ENCODE measurements at places on chromosomes 16 and 17.

GRCh38 chr17:77930780-77931768 is 27.4 kb upstream of the TNRC6C start:
- DNase-seq, result no peak

DNA sequence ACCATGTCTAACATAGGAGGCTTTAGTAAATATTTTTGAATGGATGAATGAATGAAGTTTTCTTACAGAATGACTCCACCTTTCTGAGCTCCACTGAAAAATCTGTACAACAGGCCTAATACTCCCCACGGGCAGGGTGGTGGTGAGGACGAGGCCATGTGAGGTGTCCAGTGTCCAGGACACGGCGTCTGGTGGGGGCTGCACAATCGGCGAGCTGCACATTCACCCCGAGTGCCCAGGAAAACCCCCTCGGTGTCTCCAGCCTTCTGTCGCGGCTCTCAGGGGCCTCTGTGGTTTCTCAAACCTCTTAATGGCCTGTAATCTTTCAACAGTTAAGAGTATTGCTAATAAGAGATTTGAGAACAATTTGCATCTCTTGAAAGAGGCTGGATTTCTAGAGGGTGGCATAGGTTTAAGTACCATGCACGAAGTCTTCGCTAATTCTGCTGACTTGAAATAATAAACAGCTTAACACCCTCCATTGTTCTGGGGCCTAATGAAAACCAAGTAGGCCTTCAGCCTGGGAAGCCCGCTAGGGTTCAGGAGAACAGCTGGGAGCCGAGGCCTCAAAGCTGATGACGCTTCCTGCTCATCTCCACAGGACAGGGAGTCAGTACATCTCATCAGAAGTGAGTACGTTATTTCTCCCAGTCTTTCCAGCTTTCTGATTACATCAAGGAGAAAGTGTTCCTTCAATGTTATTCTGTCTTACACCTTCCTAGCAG is 304.6 kb upstream of the FOXF1 start:
- DNase-seq, result no peak

GRCh38 chr16:47705266-47705665 is 244.1 kb downstream of the PHKB start:
- no peak for DNase-seq

- no peak for DNase-seq
These were observed 153.2 kb upstream of the MON1B start for GRCh38 chr16:77037696-77038347.

DNA sequence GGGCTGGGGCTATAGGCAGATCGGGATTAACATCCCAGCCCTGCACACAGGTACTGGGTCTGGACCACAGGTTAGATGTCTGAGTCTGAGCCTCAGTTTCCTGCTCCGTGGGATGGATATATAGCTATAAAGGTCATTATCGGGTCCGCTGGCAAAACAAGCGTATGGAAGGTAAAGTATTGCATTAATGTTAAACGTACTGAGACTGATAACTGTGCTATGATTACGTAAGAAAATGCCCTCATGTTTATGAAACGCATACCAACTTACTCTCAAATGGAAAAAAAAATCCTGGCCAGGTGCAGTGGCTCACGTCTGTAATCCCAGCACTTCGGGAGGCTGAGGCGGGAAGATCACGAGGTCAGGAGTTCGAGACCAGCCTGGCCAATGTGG is 135.2 kb downstream of the CCDC182 start:
- no peak for DNase-seq

DNA sequence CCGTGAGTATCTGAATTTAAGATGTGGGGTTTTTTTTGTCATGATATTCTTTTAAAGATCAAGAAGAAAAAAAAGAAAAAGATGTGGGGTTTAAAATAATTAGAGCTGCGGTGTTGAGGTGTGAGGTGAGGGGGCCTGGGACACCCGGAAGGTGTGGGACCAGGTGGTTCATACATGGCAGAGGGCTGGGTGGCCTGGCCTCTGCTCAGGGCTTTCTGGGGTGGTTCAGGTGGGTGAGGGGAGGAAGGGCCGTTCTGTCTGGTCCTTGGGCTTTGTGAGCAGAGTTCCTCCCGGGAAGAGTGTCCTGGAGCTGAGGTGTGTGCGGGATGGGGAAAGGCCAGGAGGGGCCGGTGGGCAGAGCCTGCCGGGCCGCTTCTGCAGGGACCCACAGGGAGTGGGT is 5.0 kb downstream of the PRSS27 start:
- no peak for DNase-seq

DNA sequence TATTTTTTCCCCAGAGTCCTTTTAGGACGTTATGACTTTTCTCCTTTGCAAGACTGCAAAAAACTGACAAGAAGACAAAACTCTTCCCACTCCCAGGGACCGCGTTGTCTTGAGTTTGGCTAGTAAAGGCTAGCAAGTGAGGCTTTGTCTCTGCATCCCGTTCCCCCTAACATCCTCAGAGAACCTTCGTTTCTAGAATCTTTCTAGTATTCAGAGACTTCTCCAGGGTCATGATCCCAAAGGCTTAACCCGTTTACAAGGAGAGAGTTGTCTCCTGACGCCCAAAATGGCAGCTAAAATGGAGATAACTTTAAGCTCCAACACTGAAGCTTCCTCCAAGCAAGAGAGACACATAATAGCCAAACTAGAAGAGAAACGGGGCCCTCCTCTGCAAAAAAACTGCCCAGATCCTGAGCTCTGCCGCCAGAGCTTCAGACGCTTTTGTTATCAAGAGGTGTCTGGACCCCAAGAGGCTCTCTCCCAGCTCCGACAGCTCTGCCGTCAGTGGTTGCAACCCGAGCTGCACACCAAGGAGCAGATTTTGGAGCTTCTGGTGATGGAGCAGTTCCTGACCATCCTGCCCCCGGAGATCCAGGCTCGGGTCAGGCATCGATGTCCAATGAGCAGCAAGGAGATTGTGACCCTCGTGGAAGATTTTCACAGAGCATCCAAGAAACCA is 843 bp downstream of the ZNF174 start:
- DNase-seq, result no peak

DNA sequence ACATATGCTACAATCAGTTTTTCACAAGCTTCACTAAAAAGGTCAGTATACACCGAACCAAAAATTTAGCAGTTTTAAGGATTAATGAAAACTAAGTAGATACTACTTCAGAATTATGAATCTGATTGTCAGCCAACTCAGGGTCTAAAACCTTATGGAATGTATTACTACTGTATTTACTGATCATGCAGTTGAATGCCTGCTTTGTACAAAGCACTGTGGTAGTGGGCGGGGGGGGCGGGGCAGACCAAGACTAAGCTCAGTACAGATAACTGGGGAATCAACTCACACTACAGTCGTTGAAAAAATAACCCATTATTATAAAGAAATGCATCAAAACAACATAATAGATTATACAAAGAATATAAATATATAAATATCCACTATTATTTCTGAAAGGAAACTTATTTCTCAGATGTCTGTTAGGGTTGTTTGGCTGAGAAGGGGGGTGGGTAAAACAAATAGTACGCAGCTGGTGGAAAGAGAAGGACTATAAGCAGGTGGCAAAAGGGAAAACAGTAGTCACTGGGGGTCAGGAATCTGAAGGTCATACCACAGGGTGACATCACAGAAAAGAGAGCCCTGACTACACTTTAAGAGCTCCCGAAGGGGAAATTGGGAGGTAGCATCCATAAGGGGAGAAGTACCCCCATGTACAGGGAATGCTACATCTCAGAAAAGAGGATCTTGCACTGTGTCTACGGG is 109.4 kb upstream of the AXIN2 start:
- no peak for DNase-seq

- DNase-seq, result no peak
These were observed 4.8 kb downstream of the SPATA2L start for GRCh38 chr16:89696670-89697128.

GRCh38 chr16:6250511-6250910 is 1082.1 kb upstream of the RBFOX1 start:
- DNase-seq, result no peak

DNA sequence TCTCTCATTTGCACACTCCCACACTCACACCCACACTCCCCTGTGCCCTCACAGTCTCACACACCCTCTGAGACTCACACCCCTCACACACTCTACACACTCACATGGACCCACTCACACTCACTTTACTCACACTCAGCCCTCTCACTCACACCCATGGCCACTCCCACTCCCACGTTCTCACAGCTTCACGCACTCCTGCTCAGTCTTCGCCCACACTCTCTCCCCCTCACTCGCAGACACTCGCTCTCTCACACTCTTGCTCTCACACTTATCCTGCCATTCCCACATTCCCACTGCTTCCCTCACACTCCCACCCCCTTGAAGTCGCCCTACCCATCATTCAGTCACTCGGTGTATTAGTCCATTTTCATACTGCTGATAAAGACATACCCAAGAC is 47.9 kb downstream of the CCDC182 start:
- DNase-seq, result no peak

DNA sequence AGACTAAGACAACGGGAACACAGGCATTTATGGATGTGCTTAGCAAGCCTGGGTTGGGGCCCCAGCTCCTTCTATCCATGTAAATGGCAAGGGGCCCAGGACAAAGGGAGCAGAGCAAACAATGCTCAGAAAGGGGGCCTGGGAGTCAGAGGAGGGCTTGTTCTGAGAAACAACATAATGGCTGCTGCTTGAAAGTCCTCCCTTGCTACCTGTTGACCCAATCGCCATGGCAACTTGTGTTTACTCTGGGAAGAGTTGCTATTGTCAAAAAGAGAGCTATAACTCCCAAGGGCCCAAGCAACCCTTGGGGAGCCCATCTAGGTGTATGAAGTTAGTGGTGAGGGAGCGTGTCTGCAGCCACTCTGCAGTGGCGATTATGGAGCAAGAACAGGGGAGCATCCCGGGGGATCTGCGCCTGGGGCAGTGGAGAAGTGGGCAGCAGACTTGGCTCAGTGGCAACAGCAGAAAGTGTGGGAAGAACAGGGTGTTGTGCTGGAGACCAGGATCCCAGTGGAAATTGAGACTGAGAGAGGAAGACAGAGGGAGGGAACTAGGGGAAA is 118.7 kb upstream of the NLRP1 start:
- DNase-seq, result no peak

DNA sequence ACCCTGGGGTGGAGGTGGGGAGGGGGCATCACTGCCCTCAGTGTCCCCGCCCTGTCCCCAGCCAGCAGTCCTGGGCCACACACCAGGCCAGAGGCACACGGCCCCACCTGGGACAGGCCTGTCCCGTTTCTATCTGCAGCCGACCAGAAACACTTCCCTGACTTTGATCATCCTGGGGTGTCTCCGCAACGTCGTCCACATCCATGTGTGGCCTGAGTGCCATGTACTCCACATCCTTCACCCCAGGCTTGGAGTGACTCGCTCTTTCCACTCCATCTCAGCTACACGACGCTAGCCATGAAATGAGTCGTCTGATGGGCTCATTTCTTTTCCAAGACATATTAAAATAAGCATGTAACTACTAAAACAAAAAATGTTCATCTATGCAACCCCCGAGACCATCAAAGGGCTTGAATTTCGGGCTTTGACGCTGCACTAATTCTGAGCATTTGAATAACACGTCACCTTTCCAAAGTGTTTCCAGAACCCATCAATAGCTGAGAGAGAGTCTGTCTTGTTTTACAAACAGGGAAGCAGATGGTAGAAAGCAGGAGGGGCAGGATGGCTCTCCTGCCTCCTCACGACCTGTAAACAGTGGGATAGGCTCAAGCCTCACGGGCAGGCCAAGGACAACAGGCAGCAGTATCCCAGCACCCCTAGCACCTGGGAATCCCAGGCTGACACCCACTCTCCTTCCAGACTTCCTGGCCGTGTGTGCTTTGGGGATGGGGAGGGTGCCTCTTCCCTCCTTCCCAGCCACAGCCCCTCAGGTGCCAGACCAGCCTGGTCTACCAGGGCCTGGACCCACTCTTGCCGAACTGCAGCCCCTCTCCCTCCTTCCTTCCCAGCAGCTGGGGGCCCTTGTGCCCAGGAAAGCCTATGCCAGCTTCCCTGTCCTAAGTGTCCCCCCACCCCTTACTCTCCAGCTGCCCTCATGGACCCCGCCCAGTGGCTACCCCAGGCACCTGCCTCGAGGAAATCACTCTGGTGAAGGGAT is 20.0 kb upstream of the RASD1 start:
- DNase-seq, result no peak

DNA sequence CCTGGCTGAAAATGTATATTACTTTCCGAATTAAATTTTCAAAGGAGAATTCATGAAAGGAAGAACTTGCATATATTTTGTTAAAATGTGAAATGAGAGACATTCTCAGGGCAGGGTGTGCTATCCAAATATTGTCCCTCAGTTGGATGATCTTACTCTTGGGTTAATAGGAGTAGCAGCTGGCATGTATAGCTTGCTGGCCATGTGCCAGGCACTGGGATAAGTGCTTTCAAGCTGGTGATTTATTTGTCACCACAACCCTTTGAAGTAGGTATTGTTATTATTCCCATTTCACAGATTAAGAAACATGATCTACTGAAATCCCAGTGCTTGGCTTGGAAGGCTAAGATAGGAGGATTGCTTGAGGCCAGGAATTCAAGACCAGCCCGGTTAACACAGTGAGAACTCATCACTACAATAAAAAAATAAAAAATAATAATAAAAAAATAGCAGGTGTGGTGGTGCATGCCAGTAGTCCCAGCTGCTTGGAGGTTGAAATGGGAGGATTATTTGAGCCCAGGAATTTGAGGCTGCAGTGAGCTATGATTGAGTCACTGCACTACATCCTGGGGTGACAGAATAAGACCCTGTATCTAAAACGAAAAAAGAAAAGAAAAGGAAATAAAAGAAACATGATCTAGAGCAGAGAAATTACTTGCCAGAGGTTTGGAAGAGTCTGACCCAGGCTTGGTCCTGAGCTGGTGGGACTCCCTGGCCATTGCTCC is 11.6 kb upstream of the MPHOSPH6 start:
- no peak for DNase-seq

DNA sequence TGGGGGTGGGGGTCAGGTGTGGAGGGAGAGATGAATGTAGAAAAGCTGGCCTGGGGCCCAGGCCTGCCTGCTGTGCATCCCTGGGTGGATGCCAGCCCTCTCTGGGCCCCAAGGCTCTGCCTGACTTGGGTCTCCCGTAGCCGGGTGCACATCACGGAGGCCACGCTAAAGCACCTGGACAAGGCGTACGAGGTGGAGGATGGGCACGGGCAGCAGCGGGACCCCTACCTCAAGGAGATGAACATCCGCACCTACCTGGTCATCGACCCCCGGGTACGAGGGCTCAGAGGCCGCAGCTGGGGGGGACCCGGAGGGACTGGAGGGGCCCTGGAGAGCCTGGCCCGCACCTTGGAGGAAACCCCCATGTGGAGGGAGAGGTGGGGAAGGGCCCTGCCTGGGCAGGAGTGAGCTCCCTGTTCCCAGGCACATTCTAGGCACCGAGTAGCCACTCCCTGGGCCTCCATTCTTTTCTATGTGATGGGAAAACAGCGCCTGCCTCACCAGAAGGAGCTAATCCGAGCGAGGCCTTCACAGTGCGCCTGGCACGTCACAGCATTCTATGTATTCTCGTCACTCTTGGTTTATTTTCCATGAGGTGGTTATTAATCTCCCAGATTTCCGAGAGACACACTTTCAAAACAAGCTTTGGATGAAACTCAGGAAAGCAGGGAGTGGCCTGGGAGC is 34.7 kb downstream of the ADCY7 start:
- DNase-seq, result no peak

Measured in activated T-helper 1 cell treated with anti-CD3 and anti-CD28 coated beads, Interleukin-2, amount 50 U/mL, for 16 hours (primary cell).